ENCODE measurements at places on chromosomes 16 and 17.

GRCh38 chr16:17668386-17668785 lies 197.6 kb upstream of the XYLT1 start:
- DNase-seq = no peak

GRCh38 chr16:72825912-72826621 lies 221.9 kb downstream of the ZFHX3 start:
- no peak for DNase-seq

- no peak for DNase-seq
Measured at GRCh38 chr17:35468475-35468874, 19.9 kb upstream of the SLFN13 start.

GRCh38 chr16:87063543-87063942 lies 253.6 kb downstream of the C16orf95 start:
- no peak for DNase-seq

GRCh38 chr17:66167189-66167815 lies 24.6 kb downstream of the CEP112 start:
- no peak for DNase-seq

DNA sequence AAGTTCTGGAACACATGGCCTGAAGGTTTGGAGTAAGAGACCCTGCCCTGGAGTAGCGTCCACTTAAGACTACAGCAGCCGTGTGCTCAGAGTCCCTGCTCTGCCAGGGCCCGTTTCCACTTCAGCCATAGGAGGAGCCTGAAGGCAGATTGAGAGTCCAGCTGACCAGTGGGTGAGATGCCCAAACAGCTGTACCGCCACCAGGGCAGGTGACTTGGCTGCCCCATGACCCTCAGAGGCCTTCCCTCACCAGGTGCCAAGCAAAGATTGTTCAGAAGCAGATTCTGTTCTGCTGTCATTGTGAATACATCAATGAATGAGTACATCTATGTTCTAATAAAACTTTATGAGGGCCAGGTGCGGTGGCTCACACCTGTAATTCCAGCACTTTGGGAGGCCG lies 178.8 kb downstream of the RAB11FIP4 start:
- no peak for DNase-seq

DNA sequence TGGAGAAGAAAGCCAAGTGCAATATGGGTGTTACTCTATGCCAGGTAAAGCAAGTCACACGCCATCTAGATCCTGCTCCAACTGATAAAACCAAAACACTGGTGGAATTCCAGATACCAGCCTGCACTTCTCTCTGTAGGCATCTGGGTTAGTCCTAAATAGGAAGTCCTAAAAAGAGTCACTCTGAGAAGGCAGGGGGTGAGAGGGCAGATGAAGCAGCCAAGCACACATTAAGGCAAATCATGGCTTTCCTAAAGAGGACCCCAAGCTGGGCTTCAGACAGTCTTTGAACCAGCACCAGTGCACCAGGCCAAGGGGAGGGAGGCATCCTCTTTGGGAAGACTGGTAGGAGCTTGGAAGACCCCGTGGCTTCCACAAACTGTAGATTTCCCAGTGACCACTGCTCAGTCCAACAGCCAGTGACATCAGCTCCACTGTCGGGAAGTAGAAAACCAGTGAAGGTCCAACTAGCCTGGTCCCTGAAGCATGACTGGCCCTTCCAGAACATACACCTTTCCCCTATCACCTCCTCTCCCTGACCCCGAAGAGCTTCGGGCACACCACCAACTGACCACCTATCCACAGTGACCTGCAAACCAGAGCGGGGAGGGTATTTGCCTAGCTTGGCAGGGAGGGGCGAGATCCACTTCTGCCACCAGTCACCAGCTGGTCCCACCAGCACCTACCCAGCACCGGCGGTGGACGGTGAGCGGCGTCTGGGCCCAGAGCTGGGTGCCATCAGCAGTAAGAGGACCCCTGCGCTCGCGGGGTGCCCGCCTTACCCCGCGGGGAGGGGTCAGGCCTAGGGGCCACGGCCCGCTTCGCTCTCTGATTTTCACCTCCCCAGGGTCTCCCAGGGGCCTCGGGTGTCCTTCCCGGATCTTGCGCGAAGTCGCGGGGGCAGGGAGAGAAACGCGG lies 1.0 kb downstream of the LITAF start:
- no peak for DNase-seq

GRCh38 chr17:16584273-16584995 lies 15.4 kb upstream of the ZNF287 start:
- DNase-seq = peak; percentile 89

- DNase-seq = no peak
Measured at GRCh38 chr17:63578027-63578768, 22.5 kb upstream of the TACO1 start.

- no peak for DNase-seq
Measured at GRCh38 chr17:82424863-82425159, 6.4 kb upstream of the OGFOD3 start.

GRCh38 chr17:13027246-13027645 lies 9.4 kb upstream of the ELAC2 start:
- DNase-seq = no peak

DNA sequence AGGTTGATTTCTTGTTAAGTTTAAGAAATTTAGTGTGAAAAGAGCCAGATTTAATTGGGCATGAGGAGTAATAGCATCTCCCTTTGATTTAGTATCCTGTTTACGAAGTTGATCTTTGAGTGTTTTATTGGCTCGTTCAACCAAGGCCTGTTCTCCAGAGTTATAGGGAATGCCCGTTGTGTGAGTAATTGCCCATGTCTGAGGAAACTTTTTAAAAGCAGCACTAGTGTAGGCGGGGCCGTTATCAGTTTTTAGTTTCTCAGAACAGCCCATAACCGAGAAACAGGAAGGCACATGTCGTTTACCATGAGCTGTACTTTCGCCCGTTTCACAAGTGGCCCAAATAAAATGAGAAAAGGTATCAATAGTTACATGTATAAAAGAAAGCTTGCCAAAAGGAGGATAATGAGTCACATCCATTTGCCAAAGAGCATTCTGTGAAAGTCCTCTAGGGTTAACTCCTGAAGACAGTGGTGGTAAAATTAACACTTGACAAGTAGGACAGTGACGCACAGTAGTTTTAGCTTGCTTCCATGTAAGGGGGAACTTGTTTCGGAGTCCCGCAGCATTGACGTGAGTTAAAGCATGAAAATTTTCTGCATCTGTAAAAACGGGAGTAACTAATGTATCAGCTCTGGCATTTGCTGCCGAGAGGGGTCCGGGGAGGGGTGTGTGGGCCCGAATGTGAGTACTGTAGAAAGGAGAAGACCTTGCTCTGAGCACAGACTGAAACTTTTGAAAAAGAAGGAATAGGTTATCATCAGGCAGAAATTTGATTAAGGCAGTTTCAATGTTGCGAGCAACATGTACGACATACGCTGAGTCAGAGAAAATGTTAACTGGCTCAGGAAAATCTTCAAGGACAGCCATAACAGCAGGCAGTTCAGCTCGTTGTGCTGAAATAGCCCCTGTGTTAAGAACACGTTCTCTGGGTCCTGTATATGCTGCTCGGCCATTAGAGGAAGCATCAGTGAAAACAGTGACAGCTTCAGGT lies 18.5 kb upstream of the KCTD5 start:
- DNase-seq = no peak

DNA sequence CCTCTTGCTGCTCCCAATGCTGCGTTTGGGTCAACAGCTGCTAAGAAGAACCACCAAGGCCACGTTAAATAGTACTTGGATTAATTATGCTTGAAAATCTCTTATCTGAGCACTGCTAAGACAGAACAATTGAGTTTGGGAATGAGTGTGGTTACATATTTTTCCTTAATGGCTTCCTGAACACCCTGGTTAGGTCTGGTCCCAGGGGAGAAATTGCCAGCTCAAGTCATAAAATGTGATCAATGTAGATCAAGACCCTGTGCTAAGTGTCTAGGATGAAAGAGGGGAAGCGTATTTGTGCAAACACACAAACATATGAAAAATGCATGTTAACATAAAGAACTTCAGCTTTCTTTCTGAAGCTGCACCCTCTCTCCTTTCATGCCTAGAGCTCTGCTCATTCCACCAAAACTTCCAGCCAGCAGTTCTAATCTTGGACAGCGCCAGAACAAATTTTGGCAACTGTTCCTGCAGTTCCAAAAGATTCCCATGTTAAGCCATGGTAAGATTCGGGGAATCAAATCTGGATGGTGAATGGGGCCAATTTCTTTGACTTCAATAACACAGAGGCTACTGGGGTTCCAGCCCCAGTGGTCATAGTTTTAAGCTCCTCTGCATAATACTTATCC lies 72.0 kb downstream of the ZFHX3 start:
- no peak for DNase-seq

- no peak for DNase-seq
Measured at GRCh38 chr16:71406724-71407123, 35.1 kb downstream of the TLE7 start.

GRCh38 chr16:30720086-30720485 lies 21.1 kb downstream of the SRCAP start:
- no peak for DNase-seq

DNA sequence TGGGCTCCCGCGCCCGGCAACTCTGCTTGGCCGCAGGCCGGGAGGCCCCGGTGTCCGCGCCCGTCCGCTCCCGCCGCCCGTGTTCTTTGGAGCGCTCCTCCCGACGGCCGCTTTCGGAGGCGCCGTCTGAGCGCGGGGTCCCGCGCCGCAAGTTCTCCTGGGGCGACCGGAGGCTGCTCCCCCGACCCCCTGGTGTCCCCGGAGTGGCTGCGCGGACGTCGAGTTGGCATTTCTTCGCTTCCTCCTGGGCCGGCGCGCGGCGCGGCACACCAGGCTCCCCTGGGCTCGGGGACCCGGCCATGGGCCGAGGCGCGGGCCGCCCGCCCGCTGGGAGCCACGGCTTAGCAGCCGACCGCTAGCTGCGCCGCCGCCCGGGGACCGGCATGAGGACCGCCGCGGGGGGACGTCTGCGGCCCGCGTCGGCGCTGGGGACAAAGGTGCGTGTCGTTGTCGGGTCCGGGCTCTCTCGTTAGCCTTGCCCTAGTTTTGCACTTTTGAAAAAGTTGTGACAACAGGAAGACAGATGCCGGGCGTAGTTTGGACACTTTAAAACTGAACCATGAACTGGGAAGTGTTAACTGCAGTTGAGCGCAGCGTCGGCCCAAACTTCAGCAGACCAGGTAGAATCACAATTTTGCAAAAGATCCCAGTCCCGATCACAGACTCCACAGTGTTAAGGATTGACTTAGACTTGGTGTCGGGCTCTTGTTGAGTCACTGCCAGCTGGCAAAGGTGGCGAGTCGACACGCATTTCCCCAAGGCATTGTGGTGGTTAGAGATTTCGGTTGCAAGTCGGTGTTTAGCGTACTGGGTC lies 700 bp downstream of the UBN1 start:
- DNase-seq = peak; percentile 4

DNA sequence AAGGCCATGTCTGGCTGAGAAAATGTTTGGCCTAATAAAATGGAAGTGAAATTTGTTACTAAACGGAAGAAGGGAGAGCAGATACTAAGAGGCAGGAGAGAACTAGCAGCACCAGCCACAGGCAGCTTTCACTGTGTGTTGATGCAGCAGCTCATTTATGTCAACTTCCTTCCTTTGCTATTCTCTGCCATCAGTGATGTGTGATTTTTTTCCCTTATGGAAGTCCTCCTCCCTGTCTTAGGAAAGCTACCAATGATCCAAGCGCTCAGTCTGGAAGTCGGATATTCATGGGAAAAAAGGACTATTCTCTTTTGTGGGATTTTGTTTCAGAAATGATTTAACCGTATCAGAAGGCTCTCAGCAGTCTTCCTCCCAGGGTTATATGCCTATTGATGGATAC lies 1629.2 kb downstream of the CDH8 start:
- DNase-seq = no peak

DNA sequence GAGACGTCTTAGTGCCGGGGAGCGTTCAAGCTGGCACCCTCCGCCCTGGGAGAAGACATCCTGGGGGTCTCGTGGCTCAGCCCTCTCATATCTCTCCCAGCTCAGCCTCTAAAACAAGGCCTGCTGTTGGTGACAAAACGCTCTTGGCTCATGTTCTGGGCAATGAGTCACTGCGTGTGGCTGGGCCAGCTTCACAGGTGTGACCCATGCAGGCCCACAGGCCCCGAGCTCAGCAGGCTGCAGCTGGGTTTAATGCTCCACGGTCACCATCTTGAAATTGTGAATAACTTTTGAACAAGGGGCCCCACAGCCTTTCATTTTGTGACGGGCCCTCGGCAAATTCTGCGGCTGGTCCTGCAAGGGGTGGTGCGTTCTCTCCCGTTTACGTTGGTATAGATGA lies 22.4 kb downstream of the GAA start:
- no peak for DNase-seq

- no peak for DNase-seq
Measured at GRCh38 chr16:6880263-6880662, 452.4 kb upstream of the RBFOX1 start.

GRCh38 chr17:41869426-41869825 lies 4.2 kb upstream of the KLHL11 start:
- DNase-seq = no peak

DNA sequence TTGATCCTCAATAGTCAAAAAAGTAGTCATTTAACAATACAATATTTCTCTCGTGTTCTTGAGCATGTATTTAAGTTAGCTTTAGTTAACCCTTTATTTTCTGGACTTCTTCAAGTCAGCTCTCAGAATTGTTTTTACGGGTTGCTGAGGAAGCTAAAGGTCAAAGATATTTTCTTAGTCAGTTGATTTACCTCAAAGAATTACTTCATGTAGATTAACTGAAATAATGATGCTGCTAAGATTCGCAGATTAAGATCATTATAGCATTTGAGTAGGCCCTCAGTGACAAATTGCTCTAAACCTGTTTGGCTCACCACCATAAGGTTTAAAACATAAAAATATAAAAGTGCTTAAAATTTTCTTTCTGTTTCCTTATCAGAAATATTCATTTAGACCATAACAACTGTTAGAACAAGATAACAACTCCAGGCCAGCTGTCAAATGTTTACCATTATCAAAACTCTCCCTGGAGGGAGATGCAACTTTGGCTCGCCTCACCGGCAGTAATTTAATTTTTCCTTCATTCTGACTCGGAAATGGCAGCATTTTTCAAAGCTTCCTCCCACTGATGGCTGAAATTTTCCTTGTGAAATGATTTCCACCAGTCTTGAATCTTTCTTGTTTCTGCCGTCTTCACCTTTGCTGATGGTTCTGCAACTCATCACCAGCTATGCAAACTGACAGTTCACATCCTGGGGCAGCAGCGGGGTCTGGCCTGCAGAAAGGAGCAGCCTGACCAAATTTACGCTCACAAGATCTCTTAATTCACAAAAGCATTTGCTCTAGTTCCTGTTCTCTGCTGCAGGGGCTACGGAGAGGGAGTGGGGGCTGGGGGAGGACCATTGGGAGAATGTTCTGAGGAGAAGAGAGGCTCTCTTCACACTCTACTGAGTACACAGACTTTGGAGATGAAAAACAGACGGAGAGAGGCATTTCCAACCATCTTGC lies 254.8 kb upstream of the TBX2 start:
- DNase-seq = no peak

GRCh38 chr17:82023447-82024241 lies 539 bp downstream of the LRRC45 start:
- no peak for DNase-seq

- DNase-seq = no peak
Measured at GRCh38 chr17:57861000-57861789, 11.4 kb upstream of the MRPS23 start.

- DNase-seq = no peak
Measured at GRCh38 chr17:77118251-77118928, 22.4 kb upstream of the SEC14L1 start.

All from stimulated activated CD4-positive, alpha-beta T cell treated with anti-CD3 and anti-CD28 coated beads, TNF-alpha, amount 100 ng/mL, for 4 hours (primary cell).